ENCODE measurements at places on chromosomes 13 and 19.

- DNase-seq, result no peak
Observed at GRCh38 chr19:54709212-54709948, 14.9 kb upstream of the KIR3DL3 start.

DNA sequence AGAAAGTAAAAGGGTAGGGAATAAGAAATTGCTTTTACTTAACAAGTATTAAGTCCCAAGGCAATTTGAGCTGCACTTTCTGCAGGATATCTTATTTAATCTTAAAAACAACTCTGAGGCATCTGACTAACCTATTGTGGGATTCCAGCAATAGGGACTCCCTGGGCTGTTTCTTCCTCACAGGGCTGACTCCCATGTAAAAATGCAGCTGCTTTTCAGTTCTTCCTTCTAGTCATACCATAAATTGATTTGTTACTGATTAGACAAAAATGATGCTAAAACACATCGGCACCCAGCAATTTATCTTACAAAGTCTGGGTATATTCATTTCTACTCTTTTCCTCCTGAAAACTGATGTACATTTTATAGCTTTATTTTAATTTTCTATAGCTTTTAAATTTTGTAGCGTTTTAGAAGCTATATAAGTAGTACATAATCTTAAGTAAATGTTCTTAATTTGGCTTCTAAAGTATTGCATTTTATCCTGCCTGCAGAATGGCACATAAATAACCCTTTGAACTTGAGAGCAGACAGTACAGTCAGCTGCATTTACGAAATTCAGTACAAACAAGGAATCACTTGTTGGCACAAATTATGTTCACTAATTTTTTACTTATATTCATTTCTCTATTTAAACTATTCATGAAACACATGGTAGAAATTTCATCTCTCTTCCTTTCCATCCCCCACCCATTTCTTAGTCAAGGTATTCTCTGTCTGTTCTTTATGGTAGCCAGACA is 102.4 kb upstream of the FRY start:
- no peak for DNase-seq

GRCh38 chr19:17025991-17026658 is 485 bp downstream of the CPAMD8 start:
- no peak for DNase-seq

- peak; percentile 53 for DNase-seq
Observed at GRCh38 chr19:1856698-1857603, 6.4 kb downstream of the KLF16 start.

DNA sequence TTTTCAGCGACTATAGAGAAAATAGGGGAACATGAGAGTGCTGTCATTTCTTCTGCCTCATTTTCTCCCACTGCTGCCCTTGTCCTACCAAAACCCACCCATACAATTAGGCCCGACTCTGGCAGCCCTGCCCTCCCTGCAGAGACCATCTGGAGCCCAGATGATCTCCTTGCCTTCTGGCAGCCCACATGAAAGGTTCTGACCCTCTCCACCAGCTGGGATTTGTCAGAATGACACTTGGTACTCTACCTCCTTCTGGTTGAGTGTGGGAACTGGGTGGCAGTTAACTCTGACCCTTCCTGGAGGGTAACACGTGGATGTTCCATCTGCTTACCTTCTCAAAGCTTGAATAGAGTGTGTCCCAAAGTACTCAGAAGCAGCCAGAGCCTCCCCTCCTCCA is 21.0 kb upstream of the SIAH3 start:
- DNase-seq, result no peak

DNA sequence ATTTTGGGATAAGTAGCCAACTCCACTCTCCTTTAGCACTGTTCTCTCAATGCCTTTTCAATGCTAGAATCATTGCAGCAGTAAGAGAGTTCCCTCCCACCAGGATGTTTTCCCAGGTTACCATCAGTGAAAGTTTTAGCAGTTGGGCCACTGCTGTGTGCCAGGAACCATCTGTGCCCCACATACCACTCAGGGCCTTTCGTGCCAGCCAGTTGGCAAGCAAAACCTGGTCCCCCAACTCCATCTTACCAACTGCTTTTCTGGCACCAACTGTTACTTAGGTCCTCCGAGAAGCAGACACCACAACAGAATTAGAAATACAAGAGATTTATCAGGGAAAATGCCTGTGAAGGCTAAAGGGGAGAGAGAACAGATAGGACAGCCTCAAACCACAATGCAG is 533.4 kb upstream of the NBEA start:
- DNase-seq, result no peak

GRCh38 chr19:14915116-14915515 is 26.2 kb upstream of the OR7C2 start:
- no peak for DNase-seq

DNA sequence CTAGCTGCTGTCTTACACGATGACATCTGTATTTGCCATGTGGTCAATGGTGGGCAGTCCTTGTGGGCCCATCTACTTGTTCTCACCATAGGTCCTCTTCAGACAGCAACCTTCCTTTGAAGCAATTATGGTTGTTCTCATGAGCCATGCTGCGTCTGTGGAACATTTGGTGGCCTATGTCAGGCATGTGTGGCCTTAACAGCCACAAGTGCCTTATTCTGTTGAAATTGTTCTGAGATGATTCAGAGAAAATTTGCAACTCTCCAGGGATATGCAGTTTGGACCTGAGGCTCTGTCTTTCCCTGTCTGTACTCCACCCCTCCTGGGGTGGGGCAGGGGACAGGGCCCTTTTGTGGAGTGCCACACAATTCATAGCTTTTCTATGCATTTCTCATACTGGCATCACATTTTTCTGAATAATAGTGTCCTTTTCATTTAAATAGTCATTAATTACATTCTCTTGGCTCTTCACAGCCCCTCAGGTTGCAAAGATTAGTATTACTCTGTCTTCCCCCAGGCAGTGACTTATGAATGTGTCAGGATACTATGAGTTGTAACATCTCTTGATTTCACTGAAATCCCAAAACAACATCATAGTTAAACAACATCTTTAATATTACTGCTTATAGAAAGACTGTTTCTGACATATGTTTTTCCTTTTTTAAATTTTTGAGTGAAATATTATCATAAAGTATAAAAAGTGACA is 102.1 kb downstream of the ITGBL1 start:
- DNase-seq, result no peak

GRCh38 chr13:107866941-107867623 is 348.3 kb downstream of the LIG4 start:
- DNase-seq, result no peak

GRCh38 chr13:50780201-50781015 is 63.1 kb downstream of the DLEU7 start:
- no peak for DNase-seq

DNA sequence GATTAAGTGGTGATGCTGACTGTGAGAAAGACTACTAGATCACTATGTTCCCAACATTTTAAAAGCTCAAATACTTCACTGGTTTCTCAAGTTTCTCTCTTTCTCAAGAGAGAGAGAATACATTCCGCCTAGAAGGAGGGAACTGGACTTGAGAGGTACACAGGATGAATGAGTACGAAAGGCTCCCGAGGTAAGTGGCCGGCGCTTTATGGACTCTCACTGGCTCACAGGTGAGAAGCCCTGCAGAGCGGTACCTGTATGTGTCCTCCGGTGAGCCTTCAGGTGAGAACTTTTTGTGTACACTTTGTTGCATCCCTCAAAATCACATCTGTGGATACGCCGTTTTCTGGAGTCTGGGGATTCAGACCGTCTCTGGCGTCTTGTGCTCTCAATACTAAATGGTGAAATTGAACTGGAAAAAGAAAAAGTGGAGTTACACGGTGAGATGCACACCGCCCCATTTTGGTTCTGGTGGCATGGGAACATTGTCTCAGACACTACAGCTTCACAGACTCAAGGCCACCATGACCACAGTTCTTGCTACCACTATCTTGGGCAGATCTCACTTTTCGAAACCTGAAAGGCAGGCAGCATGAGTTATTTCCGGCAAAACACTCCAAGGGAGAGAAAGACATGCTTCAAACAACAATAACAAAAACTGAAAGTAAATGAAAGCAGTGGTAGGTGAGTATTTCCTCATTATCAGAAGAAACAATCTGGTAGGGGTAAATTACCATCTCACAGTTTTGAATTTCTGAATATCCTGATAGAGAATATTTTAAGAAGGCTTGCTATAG is 418.9 kb downstream of the KLF12 start:
- DNase-seq, result no peak

- no peak for DNase-seq
Observed at GRCh38 chr19:54030895-54031586, 32.7 kb downstream of the VSTM1 start.

GRCh38 chr19:33800012-33800680 is 3.5 kb downstream of the KCTD15 start:
- DNase-seq, result no peak

GRCh38 chr19:47545061-47545948 is 27.6 kb downstream of the ZNF541 start:
- no peak for DNase-seq

DNA sequence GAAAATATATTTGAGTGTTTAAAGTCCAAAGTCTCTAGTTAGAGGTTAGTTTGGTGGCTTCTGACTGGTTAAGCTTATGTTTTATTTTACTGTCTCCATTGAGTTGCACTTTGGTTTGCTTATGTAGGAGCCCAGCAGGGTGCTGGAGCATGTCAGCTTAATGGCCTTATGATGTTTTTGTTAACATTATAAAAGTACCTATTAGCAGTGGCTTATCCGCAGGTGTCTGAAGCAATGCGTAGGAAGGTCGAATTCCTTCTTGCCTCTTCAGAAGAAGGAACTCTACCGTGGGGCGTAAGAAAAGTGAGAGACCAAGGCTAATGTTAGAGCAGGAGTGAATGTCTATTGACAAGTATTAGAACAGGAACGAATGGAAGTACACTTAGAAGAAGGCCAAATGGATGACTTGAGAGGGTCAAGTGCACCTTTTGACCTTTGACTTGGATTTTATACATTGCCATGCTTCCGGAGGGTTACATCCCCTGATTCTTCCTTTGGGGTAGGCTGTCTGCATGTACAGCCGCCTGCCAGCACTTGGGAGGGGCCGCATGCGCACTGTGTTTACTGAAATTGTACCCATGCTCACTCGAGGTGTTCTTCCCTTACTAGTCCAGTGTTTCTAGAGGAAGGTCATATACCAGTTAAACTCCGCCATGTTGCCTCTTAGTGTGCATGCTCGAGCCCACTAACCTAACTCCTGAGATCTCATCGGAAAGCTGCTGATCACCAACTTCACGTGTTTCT is 793.9 kb upstream of the PCDH9 start:
- DNase-seq, result no peak

DNA sequence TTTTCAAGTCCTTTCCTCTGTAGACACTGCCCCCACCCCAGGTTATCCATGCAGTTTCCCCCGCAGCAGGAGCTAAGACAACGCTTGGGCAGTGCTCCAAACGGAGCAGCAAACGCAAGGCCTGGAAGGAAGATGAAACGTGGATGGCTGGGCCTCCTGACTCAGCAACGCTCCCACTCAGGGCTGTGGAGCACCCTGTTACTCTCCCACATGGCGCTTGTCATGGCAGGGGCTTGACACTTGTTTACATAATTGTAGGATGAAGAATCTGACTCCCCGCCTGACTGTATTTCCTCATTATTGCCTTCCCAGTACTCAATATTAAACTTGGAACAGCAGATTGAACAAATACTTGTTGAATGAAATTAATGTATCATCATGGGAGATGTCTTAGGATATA is 799 bp upstream of the C1QTNF9B start:
- DNase-seq, result no peak

DNA sequence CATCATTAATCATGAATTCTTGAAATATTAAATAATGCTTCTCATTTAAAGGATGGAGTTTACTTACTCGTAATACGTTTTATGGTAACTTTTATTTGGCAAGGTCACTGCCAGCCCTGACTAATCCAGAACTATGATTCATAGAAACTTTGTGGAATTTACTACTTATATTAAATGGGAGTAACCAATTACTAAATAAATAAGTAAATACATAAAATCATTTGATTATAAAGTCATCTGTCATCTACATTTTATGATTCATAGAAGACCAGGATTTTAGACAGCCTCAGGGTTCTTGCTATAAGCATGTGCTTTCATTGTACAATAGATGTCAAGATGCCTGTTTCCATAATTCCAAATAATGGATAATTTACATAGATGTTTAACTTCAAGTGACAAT is 611.1 kb downstream of the TBC1D4 start:
- no peak for DNase-seq

- no peak for DNase-seq
Observed at GRCh38 chr19:57382806-57383488, 6.7 kb upstream of the ZNF548 start.

DNA sequence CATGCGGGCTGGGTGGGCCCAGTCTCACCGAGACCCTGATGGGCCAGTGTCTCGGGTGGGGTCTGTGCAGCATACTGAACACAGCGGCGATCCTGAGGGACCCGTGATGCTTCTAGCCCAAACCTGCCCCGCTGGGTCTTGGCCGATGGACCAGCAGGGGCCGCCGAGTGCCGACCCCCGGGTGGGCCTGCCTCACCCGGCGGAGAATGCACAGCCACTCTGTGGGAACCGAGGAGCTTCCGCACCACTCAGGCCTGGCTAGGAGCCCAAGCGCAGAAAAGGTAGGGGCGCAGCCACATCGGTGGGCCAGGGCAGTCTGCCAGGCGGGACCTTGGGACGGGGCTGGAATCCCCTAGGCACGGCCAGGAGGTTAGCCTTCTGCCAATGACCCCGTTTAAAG is 72.6 kb downstream of the TEX26 start:
- no peak for DNase-seq

DNA sequence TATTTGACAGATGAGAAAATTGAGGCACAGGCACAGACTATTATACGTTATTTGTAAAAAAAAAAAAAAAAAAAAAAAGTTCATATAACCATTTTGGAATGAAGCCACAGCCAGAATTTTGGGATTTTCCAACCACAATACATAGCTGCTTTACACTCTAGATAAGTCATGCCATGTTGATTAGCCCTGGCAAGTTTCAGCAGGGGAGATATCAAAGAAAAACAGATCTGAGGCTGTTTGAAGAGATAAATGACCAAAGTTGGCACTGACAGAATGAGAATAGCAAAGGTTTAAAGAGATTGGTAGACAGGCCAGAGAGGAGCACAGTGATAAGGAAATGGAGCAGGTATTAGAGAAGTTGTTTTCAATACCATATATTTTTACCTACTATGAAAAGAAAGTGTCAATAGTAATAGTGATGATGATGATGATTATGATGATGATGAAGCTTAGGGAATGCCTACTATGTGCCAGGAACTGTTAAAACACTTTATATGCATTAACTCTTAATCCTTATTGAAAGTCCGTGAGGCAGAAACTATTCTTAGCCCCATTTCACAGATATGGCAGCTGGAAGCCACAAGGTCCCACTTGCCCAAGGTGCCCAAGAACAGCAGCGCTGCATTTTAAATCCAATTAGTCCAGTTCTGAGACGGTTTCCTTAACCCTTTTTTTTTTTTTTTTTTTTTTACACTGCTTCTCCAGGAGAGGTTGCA is 105.5 kb downstream of the MBNL2 start:
- DNase-seq, result no peak

DNA sequence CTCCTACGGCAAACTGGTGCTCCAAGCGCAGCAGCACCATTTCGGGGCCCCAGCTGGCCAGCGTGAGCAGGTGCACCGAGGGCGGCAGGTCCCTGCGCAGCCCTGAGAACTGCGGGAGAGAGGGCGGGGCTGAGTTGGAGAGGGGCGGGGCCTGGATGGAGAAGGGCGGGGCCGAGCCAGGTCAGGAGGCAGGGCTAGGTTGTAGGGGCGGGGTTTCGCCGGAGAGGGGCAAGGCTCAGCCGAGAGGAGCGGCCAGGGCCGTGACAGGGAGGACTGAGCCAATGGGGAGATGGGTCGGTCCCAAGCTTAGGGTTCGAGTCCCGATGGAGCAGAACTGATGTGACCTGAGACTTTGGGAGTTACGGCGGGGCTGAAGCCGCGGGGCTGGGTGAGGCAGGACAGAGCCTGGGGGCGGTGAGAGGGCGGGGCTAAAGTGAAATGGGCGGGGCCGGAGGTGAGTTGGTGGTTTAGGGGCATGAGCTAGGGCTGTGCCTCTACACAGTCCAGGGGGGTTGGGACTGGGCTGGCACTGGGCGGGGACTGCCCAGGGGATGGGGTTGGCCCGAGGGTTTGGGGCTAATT is 19.0 kb downstream of the MAN2B1 start:
- DNase-seq, result no peak

All from anterior cingulate cortex (tissue), 58 donors.